ENCODE measurements at places on chromosomes 16 and 17.

DNA sequence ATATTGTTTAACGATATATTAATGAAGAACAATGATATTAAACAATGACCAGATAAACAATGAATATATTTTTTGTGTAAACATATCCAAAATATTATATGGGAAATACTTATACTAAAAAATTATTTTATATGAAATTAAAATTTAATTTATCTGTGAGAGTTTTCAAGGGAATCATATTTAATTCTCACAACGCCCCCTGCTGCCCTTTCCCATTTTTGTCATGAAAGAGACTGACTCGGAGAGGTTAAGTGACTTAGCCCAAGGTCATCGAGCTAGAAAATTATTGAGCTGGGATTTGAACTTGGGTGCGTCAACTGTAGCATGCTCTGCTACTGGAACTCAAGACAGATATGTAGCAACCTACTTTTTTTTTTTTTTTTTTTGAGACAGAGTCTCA lies 7.2 kb upstream of the MYCBPAP start:
- DNase-seq = no peak

GRCh38 chr16:87954361-87954760 lies 3.1 kb downstream of the BANP start:
- no peak for DNase-seq

DNA sequence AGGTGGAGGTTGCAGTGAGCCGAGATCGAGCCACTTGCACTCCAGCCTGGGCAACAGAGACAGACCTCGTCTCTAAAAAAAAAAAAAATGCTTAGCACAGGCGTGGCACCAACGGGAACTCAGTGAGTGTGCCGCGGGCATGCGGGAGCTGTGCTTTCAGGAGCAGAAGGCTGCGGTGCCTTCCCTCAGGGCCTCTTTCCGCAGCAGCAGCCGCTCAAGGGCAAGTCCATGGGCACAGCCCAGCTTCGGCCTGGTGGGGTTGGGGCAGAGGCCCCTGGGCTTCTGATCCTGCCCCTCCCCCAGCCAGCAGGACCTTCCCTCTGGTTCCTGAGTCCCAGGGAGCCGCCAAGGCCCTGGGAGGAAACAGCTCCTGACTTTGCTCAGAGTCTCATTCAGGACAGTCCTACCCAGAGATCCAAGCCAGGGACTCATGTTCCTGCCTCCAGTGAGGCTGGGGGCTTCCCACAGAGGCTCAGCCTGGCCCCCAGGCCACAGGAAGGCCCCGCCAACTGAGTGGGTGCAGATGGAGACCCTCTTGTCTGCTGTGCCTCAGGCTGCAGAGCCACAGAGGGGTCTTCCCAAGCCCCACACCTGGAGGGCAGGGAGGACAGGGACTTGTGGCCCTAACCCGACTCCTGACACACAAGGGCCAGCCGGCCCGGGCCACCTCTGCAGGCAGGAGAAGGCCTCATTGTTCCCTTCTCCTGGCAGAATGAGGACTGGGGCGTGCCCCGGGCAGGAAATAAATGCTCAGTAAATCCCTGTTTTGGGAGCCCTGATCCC lies 3.3 kb upstream of the ZG16B start:
- DNase-seq = no peak

GRCh38 chr16:82071421-82071820 lies 36.4 kb downstream of the HSD17B2 start:
- DNase-seq = no peak
